ENCODE measurements at places on chromosomes 1 and 21.

DNA sequence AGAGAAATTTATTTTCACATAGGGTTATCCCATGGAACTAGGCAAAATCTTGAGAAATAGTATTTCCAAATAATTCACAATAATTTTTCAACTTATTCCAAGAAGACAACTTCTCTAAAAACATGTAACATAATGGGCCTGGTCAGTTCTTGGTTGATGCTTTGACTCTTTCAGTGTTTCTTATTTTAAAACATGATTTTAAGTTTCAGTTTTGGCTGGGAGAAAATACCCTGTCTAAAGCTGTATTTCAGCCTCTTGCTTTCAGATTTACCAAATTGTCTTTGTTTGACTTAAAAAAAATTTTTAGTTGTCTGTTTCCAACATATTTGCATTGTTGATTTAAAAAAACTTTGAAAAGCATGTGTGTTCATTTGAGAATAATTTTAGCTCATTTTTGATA is 5.1 kb downstream of the OR2T4 start:
- no peak for DNase-seq

DNA sequence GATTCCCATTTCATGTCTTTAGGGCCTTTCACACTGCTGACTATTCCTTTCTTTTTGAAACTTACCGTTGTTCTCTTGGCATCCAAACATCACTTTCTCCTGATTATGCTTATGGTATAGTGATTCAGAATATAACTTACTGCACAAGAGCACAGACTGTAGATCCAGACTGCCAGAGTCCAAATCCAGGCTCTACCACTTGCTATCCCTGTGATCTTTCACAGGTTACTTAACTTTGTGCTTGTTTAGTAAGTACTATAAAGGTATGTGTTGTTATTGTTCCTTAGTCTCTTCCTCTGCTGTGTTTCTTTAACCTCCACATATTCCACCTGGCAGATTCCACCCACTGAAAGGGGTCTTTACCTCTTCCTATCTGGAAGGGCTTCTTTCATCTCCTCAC is 8.4 kb downstream of the SCMH1 start:
- no peak for DNase-seq

DNA sequence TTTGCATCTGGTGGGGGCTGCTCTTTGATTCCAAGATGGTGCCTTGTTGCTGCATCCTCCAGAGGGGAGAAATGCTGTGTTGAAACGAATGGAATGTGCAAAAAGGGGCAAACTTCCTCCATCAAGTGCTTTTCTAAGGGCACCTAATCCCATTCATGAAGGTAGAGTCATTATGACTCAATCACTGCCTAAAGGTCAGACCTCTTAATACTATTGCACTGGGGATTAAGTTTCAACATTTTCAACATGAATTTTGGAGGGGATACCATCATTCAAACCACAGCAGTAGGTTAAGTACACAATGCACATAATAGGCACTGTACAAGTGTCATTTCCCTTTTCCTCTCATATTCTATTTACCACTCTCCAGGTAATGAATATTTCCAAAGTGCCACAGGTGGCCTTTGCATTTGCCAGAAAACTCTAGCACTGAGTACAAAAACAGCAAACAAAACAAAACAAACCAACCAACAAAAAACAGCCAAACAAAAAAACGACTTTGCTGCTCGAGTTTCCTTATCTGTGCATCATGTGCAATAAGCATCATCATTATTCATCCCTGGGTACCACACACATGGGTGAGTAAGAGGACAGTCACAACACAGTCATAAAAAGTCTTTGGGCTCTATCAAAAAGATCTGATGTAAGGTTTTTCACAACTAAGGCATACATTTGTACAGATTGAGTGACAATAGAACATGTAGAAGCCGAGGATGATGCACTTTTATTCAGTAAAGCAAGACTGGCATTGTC is 42.5 kb downstream of the IFI44 start:
- DNase-seq = no peak

DNA sequence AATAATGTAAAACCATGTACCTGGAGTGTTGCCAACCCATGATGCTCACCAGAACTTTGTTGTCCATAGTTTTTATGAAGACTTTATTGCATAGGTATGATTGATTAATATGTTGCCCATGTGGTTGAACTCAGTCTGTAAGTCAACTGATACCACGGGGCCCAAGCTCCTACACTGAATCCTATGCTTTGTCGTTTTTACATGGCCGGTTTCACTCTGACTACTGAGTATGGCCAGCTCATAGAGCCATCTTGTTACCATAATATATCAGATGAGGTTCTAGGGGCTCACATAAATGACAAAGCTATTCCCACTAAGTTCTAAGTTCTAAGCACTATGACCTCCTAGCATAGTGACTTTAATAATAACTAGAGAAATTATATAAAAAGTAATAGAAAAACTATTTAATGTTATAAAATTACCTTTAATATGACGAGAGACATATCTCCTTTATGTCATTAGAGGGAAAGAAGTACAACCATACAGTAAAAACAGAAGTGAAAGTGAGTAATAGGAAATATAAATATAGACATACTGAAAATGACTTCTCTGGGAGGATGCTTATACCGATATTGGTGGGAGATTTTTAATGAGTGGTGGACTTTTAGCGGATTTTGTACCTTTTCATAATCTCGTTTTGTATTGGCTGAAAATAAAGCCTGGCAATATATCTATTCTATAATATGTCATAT is 983.4 kb upstream of the PRMT6 start:
- DNase-seq = no peak

DNA sequence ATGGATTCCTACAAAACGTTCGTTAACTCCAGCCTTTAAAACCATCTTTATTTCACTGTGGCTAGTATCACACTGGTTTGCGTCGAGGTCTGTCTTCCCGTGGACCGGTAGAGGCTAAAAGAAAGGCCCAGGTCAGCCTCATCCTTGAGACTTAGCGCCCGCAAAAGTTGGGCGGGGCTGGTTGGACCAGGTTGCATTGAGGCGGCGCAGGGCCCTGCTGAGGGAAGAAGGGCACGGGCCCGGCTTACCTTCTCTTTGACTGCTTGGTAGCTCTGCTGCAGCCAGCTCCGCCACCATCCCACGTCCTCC is 455 bp downstream of the BSDC1 start:
- no peak for DNase-seq

DNA sequence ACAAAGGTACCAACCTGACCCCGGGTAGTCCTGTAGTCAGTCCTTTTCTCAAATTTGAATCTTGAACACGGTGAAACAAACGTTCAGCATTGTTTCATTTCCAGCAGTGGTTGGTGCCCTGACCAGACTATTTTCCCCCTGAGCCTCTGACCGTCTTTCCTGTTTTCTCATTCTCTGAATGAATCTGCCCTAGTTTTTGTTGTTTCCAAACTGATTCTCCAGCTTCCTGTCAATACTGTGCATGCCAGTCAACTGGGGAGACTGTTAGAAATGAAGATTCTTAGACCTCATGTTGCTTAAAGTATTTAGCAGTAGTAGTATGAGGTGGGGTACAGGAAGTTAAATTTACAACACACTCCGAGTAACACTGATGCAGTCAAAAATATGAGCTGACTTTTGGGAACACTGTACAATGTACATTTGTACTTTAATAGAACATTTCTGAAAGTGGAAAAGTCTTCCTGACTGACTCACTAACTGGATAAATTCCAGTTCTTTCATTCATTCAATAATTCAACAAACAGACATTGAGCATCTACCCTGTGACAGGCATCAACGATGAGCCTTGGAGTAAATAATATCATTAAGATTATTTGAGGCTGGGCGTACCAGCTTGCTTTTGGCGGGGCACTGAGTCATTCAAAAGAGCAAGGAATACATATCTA is 26.0 kb upstream of the ZRANB2 start:
- DNase-seq = no peak

All from activated T-helper 2 cell treated with anti-CD3 and anti-CD28 coated beads, Interferon-gamma antibody, Interleukin-2, Interleukin-4, amounts not matched to agents 10 μg/mL and 5 μg/mL and 100 μg/mL, durations not matched to agents 14 hours and 24 hours and 36 hours (primary cell).